Stimulated activated CD4-positive, alpha-beta T cell treated with anti-CD3 and anti-CD28 coated beads, Interleukin-2, amount 100 ng/mL, for 4 hours (primary cell): ENCODE measurements at places on chromosomes 4 and X.

DNA sequence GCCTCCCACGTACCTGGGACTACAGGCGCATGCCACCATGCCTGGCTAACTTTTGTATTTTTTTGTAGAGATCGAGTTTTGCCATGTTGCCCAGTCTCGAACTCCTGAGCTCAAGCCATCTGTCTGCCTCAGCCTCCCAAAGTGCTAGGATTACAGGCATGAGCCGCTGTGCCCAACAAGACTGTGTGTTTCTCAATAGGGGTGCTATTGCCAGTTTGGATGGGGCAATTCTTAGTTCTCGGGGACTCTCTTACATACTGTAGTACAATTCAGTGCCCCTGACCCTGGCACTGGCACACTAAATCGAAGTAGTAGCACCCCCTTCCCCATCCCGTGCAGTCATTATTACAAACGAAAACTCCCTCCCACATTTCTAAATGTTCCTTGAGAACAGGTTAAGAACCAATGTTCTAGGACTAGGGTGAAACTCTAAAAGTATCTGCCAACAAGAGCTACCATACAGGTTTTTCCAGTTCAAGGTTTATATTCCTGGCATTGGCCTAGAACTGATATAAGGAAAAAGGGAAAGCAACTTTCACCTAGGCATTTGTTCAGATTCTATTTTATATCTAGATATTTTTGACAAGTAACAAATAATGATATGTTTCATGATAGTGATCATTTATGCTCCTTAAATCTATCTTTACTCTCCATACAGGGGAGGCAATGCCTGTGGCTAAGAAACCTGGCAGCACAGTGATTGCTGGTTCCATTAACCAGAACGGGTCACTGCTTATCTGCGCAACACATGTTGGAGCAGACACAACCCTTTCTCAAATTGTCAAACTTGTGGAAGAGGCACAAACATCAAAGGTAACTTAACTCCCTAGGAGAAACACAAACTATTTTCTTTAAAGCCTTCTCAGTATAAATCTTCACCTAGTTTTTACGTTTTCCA lies 50.4 kb upstream of the PGAM4 start:
- DNase-seq, result no peak

DNA sequence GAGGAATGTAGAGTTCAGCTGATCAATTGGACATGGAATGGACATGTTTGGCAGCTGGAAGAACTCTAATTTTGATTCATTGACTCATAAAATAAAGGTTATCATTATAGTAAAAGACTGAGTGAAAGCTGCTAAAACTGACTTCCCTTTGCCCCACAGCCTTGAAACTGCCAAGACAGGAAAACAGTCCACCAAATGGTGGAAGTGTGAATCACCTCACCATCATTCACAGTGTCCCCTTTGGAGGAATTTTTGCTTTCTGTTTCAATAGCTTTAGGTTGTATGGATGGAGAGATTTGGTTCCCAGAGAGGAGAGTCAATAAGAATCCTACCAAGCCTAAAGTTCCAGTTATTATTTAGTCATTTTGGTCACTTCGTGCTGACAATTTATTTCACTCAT lies 20.8 kb upstream of the FREM3 start:
- no peak for DNase-seq

GRCh38 chr4:148353571-148353970 lies 88.6 kb downstream of the NR3C2 start:
- DNase-seq, result no peak

DNA sequence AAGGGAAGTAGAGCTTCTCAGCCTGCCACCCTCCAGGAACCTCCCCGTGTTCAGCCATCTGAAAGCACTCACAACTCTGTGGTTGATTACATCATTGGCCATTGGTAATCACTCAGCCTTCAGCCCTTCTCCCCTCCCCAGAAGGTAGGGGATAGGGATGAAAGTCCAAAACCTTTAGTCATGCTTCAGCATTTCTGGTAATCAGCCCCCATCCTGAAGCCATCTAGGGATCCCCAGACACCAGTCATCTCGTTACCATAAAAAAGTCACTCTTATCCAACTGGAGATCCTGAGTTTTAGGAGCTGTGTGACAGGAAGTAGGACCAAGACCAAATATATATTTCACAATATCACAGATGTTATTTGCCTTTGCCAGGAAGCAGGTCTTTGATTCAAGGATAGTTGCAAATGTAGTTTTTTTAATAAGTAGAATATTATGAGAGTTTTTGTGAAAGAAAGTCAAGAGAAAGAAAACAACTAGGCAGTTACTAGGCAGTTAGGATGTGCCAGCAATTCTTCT lies 364.6 kb upstream of the NOCT start:
- DNase-seq, result no peak

- DNase-seq, result no peak
Observed at GRCh38 chr4:45063696-45064095, 337.3 kb upstream of the GNPDA2 start.

DNA sequence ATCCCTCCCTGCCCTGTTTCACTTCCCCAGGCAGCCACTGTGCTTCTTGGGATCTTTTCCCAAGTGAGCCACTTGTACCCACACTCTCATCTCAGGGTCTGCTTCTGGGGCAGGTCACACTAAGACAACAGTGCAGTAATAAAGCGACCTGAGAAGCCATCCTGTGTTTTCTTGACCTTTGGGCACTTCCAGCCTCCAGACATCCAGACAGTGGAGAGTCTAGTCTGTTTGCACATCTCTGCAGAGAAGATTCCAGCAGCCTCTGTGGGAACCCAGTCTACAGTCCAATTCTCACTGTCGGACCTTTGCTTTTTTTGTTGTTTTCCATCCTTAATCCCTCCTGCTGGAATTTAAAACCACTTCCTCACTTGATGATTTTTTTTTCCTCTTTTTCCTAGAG lies 50.3 kb upstream of the ATP6AP2 start:
- DNase-seq, result no peak

DNA sequence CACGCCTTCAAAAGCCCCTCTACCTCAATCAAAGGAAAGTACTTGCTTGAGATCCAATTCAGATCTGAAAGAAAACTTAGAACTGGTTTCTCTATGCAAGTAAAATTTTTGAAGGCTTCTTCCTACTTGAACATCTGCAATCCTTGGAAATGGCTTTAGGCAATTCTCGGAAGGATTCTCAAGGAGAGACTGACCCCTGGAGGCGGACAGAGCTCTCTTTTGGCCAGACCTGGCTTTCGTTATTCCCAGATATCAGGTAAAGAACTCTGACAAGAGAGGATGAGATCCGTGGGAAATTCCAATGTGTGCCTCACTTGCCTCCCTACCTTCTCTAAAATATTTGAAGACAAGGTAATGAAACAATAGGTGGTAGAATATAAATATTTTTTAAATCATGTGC lies 670.3 kb upstream of the FAM241A start:
- no peak for DNase-seq

DNA sequence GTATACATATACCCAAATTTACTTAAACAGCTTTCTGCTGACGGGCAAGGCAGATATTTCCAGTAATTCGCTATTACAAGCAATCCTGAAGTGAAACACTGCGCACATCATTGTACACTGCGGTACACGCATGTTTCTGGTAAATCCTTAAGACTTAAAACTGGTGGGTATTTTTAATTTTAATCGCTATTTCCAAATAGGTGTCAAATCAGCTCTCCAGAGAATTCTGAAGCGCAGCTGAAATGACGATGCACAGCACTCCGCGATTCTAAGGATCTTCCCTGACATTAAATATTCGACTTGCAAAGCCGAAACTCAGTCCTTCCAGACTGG lies 361 bp downstream of the TMEM128 start:
- no peak for DNase-seq

DNA sequence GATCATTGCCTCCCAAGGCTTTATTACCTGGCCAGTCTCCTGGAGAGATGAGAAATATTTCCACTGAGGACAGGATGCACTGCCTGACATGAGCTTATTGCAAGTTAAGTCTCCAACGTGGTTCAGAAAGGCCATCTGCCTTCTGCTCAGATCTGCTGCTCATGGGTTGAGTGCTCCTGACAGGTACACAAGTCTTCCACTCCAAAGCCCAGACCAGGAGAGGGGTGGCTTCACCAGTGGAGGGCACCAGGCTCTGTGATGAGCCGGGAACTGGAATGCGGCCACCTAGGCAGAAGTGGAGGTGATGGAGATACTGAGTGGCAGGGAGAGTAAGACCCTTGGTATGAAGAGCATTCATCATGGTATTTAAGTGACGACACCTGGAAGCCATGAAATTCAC lies 79.5 kb upstream of the IRF2 start:
- no peak for DNase-seq

DNA sequence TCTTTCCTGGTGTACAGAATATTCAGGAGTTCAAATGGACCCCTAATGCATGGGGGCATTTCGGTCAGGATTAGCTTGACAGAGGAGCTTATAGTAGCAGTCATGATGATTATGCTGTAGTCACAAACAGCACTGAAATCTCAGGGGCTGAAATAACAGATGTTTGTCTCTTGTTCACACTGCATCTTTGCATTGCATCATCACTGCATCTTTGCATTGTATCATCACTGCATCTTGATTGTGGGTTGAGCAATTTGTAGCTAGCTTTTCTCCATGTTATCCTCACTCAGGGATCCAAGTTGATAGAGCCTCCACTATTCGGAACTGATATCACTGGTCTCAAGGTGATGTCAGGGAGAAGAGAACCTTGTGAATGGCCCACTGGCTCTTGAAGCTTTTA lies 160.9 kb downstream of the GATB start:
- no peak for DNase-seq

GRCh38 chr4:155077452-155078229 lies 130.8 kb upstream of the NPY2R start:
- no peak for DNase-seq

- DNase-seq, result no peak
Observed at GRCh38 chr4:140652601-140653000, 83.8 kb upstream of the UCP1 start.

DNA sequence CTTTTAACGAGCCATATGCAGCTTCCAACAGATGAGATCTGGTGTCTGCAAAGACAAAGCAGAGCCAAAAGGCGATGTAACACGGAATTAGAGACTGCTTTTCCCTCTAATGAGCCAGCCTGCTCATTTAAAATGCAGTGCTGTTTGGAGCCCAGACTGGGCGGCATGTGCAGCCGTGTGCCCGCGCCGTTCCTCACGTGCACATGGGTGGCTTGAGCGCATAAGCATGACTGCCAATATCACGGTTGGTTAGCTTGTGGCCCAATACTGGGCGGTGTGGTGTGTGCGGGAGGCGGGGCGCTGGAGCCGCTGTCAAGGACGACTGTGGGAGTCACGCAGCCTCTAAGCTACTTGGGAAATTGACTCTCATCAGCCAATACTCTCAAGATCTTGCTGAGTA lies 87.0 kb upstream of the SCOC start:
- no peak for DNase-seq

- DNase-seq, result no peak
Observed at GRCh38 chrX:8731559-8732395, at the start of gene ANOS1. Gene ANOS1 (minus strand): TSS chrX:8732137. CDS start chrX:8732036, 101 bp downstream.

GRCh38 chrX:154444755-154445246 lies 860 bp downstream of the FAM50A start:
- DNase-seq, result no peak

GRCh38 chr4:81913427-81913879 lies 441.7 kb upstream of the RASGEF1B start:
- peak; percentile 24 for DNase-seq

DNA sequence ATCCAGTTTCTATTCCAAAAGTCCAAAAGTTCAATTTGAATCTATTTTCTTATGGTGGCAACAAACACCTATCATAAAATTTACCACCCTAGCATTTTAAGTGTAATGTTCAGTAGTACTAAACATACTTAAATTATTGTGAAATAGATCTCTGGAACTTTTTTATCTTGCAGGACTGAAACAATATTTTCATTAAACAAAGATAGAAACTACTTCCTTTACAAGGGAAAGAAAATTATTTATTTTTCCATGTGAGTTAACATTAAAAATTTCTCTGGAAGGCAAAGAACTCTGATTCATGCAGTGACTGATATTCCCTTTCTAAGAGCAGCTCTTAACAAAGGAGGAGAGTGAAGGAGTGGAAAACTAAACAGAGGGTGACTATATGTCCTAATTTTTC lies 40.2 kb downstream of the ADH7 start:
- no peak for DNase-seq

DNA sequence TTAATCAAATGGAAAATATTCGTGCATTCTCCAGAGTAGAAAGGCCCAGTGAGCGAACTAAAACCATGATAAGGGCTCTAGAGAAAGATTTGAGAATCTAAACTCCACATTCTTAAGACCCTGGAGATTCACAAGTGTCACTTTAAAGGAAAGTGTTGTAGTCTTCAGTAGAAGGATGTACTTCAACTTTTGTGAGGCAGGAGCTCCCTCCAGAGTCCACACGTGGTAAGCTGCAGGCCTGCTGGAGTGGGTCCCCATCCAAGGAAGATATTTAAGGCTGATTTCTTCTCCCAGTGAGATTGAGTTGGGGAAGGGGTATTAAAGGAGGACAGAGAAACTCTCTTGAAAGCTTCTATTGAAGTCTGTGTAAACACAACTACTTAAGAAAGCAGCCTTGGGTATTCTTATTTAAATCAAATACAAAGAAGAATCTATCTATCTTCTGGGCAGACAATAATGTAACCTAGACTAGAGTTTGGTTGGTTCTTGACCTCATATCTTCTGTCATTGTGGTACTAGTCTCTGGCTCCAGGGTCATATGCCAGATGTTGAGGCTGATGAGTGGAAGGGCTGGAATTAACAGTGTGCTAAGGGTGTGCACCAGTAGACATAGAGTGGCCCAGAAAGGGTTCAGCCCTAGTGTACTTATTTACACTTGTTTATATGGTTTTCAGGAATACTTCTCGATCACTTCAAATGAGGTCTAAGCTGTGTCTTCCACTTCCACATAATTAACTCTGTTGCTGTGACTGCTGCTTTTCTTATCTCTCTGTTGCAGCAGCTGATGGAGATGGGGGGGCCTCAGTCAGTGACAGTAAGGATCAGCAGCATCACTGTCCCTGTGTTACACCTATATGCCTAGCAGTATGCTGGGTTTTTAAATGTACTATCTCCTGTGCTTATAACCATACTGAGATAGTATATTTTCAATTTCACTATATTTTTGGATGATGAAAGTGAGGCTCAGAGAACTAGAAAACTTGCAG lies 76.1 kb downstream of the HMGB2 start:
- peak; percentile 41 for DNase-seq

DNA sequence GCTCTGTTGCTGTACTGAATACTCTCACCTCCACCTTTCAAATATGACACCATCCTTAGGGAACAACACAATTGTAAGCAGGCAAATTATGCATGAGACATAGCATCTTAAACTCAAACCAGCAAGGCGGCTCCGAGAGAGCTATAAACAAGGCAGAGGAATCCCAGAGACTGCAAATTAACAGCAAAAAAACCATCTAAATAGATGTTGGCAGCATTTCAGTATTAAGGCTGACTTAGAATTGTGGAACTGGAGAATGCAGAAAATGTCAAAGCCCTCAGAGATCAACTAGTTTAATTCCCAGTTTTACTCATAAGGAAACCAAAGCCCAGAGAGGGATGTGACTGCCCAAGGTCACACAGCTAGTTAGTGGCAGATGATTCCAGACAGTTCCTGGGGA lies 37.2 kb upstream of the SPANXC start:
- no peak for DNase-seq

DNA sequence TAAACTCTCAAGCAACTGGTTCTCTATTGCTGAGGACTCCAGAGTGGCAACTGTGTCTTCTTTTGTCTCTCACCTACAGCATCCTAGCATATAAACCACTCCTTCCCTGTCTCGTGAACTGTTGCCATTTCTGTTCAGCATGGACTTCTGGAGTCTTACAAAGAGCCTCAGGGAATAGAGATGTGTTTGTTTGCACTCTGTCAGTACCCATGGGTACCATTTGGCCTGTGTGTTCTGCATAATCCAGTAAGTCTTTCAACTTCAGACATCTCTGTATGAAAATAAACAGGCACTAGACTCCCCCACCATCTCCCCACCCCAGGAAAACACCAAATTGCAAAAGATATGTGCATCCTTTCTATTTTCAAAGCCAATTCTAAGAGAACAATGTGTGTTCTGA lies 1351.6 kb upstream of the PABPC4L start:
- no peak for DNase-seq
